RKO (cell line): ENCODE measurements at places on chromosomes 11 and 22.

GRCh38 chr11:107249054-107249453, 208.6 kb downstream of the CWF19L2 start:
- DNase-seq: no peak

DNA sequence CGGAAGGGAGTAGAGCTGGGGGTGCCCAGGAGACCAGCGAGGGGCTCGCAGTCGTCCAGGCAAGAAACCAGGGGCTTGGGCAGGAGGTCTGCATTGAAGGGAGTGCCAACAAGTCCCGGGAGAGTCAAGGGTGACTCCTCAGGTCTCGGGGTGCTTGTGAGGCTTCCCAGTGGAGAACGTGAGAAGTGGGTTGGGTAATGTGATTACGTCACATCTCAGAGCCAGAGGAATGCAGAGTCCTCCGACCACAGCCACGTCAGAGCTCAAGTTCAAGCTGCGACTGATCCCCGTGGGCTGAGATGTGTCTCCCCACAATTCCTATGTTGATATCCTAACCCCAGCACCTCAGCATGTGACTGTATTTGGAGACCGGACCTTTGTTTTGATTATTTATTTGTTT, 89.7 kb upstream of the SHANK2 start:
- DNase-seq: no peak

DNA sequence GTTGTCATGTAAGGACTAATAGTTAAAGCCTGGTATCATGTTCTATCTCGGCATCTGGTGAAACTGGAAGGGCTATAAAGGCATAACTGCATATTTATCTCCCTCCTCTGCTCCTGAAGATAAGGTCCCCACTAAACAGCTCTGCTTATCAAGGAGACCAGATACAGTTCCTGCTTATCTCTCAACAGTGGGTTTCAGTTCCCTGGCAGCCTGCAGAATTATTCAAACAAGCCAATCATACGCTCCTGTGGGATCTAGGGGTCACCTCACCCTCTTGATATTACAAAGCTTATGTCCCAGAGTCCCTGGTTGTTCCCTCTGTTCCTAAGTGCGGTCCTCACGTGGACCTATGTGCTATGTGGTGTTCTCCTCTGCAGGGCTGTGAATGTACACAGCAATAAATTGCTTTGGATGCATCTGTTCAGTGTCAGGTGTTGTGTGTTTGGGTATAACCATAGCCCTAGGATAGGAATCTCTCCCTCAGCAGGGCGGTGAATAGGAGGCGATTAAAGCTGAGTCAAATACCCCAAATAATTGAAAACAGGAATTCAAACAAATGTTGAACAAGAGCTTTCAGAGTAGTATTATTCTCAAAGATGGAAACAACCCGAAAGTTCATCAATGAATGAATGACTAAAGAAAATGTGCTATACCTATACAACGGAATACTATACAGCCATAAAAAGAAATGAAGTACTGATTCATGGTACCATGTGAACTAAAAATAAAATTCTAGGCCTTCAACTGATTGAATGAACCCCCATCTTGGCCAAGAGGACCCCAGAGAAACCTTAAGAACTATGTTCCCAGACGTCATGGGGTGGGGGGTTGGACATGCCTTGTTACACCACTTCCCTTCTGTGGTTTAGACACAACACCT, 3.1 kb upstream of the OOSP4A start:
- no peak for DNase-seq

DNA sequence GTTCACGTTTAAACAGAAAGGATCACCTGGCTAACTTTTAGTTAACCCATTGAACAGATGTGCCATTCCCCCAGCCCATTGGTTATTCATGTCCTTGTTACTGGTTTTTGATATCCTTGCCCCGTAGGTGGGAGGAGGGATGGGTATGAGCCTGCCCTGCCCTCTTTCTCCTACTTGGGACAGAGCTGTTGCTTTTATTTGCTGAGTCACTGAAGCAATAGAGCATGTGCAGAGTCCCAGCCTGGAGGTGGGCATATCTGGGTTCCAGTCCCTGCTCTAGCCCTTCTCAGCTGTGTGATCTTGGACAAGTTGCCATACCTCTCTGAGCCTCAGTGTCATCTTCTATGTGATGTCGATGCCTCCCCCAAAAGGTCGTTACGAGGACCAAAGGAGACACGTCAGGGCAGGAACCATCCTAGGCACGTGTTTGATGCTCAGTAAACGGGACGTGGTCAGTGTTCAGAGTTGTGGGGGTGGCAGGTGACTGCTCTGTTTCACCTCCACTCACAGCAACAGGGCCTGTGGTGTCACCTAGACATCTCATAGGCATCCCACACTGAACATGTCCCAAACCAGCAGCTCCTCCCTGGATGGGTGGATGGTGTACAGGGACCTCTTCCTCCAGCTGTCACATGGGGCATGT, 61.0 kb downstream of the BMAL1 start:
- peak; percentile 58 for DNase-seq

GRCh38 chr22:38426628-38427027, 28.4 kb downstream of the KCNJ4 start:
- DNase-seq: no peak

GRCh38 chr22:27676545-27677213, 124.9 kb downstream of the MN1 start:
- no peak for DNase-seq

GRCh38 chr11:62548545-62549335, 2.1 kb upstream of the AHNAK start:
- DNase-seq: no peak

- DNase-seq: no peak
These were observed 3.3 kb downstream of the FGF19 start for GRCh38 chr11:69700278-69701140.
